ENCODE measurements at places on chromosomes 7 and 10.

DNA sequence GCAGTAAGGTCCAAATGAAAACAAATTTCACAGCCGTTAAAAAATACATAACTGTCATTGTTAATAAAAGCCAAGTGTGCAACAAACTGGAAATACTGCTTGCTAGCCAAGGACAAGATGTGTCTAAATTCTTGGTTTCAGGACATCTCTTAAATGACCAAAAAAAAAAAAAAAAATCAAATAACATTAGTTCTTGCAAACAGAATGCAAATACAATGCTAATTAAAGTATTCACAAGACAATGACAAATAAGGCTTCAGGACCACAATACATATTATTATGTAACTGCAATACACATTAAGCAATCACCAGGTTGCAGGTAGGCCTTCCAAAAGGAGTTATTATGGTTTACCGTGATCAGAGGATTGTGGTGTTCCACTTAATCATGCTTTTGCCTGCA is 3.6 kb downstream of the ARHGAP21 start:
- DNase-seq = no peak

GRCh38 chr10:4033341-4033896 is 248.4 kb upstream of the KLF6 start:
- no peak for DNase-seq

DNA sequence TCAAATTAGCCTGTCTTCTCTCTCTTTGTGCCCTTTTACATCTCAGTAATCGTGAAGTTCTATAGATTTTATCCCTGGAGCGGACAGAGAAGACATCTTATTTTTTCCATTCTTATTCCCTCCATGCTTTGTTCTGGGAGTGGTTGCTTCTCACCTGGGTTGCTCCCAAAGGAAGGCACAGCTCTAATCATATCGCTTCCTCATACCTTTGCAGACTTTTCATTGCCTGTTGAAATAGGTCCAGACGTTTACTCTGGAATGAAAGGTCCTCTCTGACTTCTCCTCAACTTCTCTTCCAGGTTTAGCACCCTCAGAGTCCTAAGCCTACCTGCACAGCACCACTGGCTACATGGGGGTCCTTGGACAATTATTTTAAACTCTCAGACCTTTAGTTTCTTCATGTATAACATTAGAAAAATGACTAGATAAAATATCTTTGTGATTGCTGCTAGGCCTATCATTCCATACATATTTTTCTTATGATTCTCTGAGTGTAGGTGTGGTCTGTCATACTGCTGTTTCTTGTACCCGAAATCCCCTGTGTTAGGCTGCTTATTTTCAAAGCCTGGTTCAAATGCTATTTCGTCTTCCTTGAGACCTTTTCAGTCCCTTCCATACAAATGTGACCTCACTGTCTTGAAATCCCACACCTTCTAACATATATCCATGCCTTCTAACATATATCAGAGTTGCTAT is 418.1 kb downstream of the GFRA1 start:
- DNase-seq = no peak

- DNase-seq = no peak
Measured at GRCh38 chr7:64558323-64558705, 4.6 kb downstream of the ZNF680 start.

GRCh38 chr10:51121861-51122260 is 47.6 kb downstream of the PRKG1 start:
- DNase-seq = no peak

GRCh38 chr7:109076396-109076972 is 506.8 kb downstream of the DNAJB9 start:
- DNase-seq = no peak

GRCh38 chr10:35206274-35206673 is 79.6 kb downstream of the CREM start:
- no peak for DNase-seq

DNA sequence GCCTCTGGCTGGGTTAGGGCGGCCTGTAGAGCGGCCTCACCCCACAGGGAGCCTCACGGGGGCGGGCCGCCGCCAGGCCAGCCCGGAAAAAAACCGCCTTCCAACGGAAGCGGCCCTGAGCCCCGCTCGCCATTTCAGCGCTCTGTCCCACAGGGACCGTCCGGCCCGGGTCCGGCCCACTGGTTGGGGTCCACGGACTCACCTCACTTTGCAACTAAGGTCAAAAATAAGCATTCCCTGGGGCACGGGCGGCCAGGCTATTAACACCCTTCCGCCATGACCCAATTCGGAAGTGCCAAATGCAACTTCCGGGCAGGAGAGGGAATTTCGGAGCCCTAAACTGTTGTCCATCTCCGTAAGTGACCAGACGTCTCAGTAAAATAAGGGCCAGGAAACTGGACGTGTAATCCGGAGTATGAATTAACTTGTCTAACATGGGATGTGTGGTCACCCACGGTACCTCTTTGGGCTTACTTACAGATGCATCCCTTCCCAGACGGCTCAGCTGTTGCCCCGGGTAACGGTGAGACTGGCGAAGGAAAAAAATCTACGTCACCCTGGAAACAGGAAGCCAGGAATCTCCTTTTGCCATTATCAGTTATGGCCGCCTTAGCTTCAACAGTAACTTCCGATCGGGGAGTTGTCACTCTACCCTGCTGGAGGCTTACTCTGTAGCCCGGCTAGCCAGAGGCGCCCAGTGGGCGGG is at the start of gene BBIP1:
Gene BBIP1 (minus strand): TSS at position 538 of the 706 bp plus-strand sequence. CDS start 1,023 bp downstream, outside the sequence.
- DNase-seq = no peak
